ENCODE measurements at places on chromosomes 2 and 18.

DNA sequence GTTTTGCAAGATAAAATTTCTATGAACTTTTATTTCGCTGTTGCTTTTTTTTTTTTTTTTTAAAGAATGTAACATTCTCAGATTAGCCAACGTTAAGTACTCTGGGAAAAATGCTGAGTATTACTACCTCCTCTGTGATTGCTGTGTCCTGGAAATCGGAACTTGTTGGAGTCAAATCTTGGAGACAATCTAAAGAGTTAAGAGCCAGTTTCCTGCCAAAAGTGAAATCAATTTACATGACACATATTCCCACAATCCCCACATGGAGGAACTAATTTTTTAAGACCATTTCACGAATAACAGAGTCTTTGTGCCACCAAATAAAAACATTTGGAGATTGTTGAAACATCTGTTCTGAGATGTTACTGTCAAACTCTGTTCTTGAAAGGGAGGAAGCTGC lies 127.8 kb downstream of the MEP1B start:
- DNase-seq = no peak

DNA sequence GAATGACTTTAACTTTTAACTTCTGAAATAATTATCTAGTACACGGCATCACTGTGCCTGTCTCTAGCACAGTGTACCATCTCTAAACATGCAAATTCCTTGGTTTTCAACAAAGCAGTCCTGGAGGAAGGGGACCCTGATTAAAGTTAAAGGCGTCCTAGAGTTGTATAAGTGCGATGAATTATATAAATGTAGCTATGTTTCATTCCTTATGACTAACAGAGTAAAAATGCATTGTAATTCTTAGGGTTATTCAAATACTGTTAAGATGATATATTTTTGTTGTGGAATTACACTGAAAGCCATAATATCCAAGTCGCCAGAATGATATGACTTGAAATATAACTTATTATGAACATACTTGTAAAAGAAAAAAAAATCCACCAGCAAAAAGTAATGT lies 544.9 kb upstream of the LINC00305 start:
- no peak for DNase-seq

DNA sequence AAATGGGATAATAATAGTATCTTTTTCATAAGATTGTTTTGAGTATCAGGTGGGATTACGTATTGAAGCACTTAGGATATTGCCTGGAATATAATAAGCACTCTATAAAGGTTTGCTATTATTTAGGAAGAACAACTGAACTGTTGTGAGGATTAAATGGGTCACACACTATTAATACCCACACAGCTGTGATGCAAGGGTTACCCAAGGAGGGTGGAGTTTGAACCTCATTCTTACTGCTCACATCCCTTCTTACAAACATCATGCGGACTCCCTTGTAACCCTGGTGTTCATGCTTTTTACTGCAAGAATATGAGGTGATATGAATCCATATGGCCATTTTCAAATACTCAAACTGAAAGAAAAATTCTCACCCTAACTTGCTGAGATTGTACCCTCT lies 113.5 kb downstream of the KCTD1 start:
- DNase-seq = no peak

- DNase-seq = no peak
Measured at GRCh38 chr2:73968357-73968937, 16.3 kb upstream of the TET3 start.

DNA sequence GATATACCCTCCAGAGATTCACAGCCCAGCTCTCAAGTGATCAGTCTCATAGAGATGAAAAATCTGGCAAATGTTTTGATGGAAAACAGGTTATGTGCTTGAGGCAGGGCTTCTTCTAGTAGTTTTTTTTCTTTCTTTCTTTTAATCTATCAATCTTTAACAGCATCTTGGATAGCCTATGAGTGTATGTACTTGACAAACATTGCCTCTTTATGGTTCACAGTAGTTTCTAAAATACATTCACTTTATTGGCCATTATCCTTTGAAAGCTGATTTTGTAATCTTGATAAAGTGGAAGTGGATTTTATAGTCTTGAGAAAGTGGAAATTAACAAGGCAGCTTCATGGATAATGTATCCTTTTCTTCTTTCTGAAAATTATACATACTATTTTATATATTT lies 51.4 kb upstream of the IL1R1 start:
- DNase-seq = no peak

DNA sequence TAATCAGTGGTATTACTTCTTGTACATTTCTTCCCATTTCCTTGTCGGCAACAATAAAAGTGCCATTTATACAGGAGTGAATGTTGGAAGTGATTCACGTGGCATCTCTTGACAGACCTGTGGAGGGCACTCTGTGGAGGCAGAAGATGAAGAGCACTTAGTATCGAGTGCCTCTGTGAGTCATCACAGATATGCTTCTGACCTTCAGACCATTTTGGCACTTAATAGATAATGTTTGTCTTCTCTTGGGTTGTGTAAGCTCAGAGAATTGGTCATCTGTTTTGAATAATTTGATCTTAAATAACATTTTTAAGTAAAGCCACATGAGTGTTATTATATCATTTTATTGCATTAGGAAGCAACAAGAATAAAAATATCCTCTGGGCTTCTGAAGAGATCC lies 305.5 kb downstream of the PTPRM start:
- DNase-seq = no peak

DNA sequence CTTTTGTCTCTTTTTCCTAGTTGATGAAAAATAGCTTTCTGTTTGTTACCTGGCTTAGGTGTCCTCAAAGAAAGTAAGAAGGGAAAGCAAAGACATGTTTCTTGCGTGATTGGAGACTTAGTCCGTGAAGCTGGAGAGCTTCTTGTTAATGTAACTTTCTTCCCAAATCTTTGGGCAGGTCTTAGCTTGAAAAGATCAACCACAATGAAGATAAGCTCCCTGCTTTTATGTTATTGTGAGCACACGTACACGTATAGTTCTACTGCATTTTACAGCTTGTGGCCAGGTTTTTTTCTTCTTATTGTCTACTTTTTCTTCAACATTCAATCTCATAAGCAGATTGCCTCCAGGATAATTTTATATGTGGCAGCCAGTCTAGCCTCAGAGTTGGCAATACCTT lies 99.8 kb downstream of the DIS3L2 start:
- no peak for DNase-seq

- no peak for DNase-seq
Measured at GRCh38 chr2:33620-34019, 12.7 kb downstream of the FAM110C start.

DNA sequence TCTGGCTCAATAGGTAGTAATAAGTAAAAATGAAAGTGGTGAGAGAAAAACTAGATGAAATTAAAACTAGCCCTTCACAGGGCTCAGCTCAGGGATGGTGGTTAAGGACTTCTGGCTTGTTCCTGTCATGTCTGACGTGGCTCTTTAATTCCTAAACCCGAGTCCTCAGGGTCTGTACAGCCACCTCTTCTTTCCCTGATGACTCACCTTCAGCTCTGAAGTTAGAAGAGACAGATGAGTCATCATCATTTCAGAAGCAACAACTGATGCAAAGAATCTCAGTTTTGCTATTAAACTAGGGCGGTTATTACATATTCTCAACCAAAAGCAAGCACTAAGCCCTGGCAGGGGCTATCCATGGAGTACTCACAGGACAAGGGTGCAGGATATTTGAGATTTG lies 24.0 kb upstream of the ITGB6 start:
- no peak for DNase-seq

- DNase-seq = no peak
Measured at GRCh38 chr2:15141211-15141610, 419.9 kb downstream of the NBAS start.

DNA sequence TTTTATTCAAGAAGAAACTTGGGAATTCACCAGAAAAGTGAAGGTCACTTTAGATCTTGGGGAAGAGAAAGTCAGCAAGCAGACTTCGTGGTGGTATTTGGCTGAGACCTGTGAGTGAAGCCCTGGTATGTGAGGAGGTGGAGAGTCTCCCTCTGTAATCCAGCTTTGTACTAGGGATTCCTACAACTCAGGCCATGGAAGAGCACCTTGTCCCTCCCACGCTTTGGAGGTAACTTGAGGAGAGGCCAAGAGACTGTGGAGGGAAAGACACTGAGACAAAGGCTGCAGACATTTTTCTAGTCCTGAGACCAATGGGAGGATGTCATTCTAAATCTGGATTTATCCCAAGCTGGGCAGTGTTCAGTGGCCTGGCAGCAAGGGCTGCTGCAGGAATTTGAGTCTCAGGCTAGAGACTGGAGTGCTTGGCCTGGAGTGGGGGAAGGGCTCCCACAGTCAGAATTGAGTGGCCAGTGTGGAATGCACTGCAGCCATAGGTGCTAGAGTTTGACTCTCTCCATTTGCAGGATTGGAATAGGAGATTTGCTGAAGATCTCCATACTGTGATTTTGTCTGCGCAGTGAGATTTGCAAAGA lies 219.0 kb downstream of the ACTR3 start:
- DNase-seq = no peak

GRCh38 chr2:74689671-74690070 lies 35.6 kb downstream of the SEMA4F start:
- DNase-seq = no peak

GRCh38 chr2:198004173-198004572 lies 199.8 kb downstream of the PLCL1 start:
- DNase-seq = no peak

GRCh38 chr2:237429753-237430152 lies 15.8 kb upstream of the COL6A3 start:
- DNase-seq = no peak

GRCh38 chr18:68035774-68036522 lies 519.4 kb upstream of the DSEL start:
- DNase-seq = no peak

GRCh38 chr2:98445177-98445682 lies 572 bp downstream of the INPP4A start:
- no peak for DNase-seq

GRCh38 chr2:36394804-36395203 lies 39.2 kb downstream of the CRIM1 start:
- no peak for DNase-seq

- no peak for DNase-seq
Measured at GRCh38 chr18:78984941-78985784, 5.5 kb downstream of the SALL3 start.

GRCh38 chr2:197258580-197258979 lies 52.0 kb downstream of the ANKRD44 start:
- DNase-seq = no peak

DNA sequence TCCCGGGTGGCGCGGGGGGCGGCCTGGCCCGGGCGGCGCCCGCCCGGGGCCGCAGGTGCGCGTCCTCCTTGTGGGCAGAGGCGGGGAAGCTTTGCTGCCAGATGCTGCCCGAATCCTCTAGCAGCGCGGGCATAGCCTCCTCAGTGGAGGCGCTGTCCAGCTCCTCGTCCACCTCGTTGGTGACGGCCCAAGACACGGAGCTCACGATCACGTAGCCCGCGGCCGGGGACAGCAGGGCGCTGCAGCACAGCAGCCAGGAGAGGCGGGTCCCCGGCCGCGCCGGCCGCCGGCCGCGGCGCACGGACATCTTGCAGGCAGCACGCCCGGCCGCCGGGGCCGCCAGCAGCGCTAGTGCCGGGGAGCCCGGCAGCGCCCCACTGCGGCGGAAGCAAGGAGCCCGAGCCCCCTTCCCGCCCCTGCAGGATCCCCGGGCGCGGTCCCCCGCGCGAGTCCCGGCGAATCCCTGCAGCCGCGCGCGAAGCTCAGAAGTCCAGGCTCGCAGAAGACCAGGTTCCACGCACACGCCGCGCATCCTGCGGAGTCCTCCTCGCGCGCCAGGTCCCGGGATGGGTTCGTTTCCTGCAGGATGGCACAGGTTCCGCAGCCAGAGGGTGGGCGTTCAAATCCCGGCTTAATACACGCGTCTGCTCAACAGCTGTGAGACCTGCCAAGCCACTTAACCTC lies at the start of gene CREG2:
Gene CREG2, minus strand, starts transcription at position 353 of the 684 bp plus-strand sequence. Its CDS starts 46 bp downstream, at position 307.
- peak; percentile 43 for DNase-seq

- DNase-seq = no peak
Measured at GRCh38 chr2:61187085-61187484, 25.1 kb downstream of the C2orf74 start.

DNA sequence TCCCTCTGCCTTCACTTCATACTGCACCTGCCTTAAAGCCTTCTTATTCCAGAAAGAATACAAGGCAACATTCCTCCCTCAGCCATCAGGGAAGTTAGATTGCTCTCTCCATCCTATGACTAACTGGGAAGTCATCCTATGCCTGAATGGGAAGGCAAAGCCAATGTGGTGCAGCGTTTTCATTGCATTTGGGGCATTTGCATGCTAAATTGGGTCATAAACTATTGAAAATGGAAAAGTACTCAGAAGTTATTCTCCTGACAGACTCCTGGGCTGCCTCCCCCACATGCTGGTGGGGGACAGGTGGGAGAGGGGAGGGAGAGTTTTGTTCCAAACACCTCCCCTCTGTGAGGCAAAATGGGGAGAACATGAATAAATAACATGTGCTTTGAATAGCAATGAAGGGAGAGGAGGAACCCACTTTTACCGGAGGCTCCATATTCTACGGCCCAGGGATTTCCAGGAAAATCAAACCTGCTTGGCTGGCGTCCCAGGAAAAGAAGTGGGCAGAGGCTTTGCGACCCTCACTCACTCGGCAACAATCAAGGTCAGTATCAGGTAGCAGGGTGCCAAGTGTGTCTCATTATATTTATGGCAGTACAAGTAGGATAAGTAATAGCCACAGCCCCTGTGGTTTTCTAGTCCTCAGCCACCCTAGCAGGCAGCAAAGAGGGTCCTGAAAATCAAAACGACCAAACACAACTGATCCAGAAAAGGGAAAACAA lies 84.1 kb downstream of the BOD1L2 start:
- no peak for DNase-seq

GRCh38 chr2:23703037-23703582 lies 223.8 kb downstream of the ATAD2B start:
- DNase-seq = no peak

- no peak for DNase-seq
Measured at GRCh38 chr2:239344857-239345216, 56.0 kb downstream of the HDAC4 start.

DNA sequence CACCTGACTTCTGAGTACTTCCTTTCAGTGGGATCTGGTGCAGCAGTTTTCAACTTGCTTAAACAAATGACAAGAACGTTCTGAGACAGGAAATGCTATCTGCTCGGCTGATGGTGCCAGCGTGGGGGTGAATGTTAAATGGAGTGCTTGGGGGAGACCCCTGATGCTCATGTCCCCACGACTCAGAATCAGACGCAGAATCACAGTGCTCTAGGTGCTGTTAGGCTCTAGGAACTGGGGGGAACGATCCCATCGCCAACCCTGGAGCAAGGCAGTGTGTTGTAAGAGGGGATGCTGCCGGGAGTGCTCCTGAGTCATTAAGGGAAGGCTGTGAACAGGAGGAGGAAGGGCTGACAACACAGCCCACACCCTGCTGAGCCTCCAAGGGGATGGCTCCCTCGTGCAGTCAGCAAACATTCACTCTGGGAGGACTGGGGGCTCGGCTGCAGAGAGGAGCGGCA lies 34.1 kb upstream of the KCNF1 start:
- DNase-seq = no peak

GRCh38 chr2:1598041-1598710 lies 146.1 kb downstream of the PXDN start:
- no peak for DNase-seq
